ENCODE measurements at places on chromosomes 2 and 18.

DNA sequence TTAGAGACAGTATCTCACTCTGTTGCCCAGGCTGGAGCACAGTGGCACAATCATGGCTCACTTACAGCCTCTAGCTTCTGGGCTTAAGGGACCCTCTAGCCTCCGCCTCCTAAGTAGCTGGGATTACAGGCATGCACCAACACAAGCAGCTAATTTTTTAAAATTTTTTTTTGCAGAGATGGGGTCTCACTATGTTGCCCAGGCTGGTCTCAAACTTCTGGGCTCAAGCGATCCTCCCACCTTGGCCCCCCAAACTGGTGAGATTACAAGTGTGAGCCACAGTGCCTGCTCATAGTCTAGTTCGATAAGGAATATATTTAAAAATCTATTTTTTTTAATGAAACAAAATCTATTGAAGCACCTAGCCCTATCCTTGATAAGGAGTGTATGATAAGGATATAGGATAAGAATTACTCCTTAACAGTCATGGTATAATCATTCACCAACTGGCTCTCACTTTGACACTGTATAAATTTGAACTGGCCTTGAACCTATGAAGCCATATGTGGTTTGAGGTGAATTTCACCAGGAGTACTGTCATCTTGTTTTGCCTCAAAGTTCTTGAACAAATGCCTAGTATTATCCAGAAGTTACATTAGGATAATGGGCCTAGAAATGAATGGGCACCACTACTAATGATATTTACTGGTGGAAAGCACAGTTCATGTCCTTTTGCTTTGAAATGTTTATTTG, 71.1 kb downstream of the EXOC6B start:
- DNase-seq: no peak

DNA sequence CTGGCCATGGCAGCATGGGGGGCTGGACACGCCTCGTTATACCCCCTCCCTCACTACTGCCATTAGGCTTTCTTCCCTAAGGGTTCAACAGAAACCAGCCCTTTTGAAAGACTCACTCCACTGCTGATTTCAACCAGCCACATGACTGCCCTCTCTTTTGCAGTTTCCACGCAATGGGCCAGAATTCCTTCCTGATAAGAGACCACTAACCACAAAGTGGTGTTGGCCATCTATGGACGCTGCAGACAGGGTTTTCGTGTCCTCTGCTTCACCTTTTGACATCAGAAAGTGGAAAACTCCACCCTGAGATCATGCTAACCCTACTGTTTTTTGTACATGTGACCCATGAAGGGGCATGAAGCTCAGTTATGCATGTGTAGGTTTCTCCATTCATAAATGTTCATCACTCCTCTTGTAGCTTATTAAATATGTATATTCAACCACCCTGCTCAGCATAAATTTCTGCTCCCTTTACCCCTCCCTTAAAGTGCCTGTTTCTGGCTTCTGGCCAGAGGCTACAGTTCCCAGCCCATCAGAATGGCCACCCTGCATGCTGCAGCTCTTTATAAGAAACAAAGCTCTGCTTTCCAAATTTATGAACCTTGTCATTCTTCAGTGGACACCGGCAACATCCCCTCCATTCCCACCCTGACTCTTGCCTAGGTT, 106.6 kb upstream of the MSH6 start:
- DNase-seq: no peak

DNA sequence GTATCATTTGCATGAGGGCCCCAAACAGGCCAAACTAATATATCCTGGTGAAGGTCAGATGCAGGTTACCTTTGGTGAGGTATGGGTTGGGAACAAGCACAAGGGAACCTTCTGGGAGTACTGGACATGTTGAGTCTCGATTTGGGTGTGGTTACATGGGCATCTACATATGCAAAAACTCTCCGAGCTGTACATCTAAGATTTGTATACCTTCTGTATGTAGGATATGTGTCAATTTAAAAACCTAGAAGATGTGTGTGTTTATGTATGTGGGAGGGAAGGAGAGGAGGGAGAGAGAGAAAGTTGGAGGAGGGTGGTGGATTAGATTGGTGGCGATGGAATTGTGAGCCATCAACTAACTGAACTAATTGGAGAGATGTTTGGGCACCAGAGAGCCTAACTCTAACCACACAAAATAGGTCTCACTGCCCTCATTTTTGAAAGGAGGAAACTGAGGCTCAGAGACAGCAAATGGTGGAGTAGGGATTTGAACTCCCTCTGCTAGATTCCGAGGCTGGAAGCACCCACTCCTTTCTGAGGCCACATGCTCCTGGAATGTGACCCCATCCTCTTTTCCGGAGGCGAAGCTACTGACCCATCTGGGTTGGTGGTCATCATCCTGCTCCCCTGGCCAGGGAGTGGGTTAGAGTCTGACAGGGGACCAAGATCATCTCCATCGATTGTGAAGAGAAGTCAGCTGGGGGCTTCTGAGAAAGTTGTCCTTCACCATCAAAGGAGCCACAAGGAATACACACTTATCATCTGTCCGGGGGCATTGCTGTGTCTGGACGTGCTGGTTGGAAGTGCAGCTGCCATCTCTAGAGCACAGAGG, 107.3 kb upstream of the MYCN start:
- DNase-seq: no peak

DNA sequence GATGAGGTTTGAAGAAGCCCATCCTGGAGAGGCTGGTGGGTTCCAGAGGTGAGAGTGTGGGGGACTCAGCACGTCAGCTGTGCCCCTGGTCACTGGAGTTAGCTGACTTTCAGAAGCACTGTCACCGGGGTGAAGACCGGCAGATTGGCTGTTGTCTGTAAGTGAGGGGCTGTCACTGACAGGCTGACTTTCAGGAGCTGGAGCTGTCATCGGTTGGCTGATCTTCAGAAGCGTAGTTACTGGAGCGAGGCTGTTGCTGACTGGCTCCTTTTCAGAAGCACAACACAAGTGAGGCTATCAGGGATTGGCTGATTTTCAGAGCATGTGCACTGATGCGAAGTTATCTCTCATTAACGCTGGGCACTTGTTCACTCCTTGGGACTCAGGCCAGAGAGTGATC, 738.4 kb upstream of the ID2 start:
- DNase-seq: no peak

GRCh38 chr2:70312560-70312959, 10.7 kb upstream of the FAM136A start:
- DNase-seq: no peak

DNA sequence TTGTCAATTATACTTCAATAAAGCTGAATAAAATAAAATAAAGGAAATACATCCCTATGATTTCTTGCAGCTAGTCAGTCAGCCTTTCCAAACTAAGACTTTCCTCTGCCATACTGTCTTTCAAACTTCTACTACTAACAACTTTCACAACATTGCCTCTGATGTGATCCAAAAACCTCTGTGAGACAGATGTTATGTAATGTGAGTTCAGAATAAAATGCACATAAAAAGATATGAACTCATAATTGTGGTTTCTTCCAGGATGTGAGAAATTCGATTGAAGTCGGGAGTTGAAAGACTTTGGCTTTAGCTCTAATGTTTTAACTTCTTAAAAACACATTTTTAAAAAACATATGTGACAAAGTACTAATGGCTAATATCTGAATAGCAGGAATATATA, 98.7 kb downstream of the PIGN start:
- DNase-seq: no peak

DNA sequence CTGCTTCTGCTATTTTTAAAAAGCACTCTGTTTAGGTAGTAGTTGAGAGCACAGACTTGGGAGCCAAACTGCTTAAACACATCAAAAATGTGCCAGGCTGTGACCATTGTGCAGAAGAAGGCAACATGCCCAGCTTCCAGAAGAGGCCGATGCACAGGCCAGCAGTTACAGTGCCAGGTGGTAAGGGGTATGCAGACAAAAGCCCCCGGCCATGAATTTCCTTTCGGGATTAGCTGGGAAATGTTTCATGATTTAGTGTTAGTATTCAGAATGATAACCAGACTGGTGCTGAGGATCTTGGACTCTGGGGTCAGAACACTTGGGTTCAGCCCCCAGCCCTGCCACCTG, 40.0 kb upstream of the ATG16L1 start:
- no peak for DNase-seq

DNA sequence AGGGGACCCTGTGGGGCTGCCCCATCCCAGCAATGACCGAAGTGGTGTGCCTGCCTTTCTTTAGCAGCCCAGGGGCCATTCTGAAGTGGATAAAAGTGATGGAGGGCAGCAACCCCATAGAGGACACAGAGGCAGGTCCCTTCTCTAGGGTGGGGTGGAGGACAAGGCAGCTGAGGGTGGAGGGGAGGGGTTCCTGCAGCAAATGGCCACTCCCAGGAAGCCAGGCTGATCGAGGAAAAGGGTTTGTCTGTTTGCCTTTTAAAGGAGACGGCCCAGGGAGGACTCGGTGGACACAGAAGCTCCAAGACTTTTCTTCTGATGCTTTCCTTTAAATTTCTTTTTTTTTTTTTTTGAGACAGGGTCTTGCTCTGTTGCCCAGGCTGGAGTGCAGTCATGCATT, 272.8 kb downstream of the TWIST2 start:
- no peak for DNase-seq

Data from Kasumi-1 (cell line).